PC-3 (cell line): ENCODE measurements at places on chromosomes 3 and 15.

GRCh38 chr15:41285285-41285684 is 47.1 kb downstream of the OIP5 start:
- DNase-seq, result no peak

GRCh38 chr3:150740733-150741496 is 22.1 kb downstream of the SIAH2 start:
- DNase-seq, result no peak

- no peak for DNase-seq
These were observed 108.0 kb upstream of the TBC1D5 start for GRCh38 chr3:17850448-17850847.

GRCh38 chr3:107062787-107063186 is 314.5 kb upstream of the CCDC54 start:
- DNase-seq, result no peak

DNA sequence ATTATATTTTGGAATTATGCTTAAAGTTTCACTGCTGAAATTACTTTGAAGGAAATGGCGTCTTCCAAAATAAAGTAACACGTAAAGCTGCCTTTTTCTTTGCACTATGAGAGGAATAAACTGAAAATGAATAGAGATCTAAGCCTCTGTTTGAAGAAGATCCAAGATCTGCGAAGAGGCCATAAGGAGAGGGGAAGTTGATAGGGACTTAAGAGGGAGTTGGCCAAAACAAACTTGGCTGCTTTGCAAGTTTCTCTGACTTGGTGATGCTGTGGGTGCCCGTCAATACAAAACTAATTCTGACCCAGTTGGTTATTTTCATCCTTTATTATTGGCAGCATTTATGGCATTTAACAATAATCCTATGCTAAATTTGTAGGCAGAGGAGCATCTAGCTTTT is 190.2 kb upstream of the GBE1 start:
- DNase-seq, result no peak

DNA sequence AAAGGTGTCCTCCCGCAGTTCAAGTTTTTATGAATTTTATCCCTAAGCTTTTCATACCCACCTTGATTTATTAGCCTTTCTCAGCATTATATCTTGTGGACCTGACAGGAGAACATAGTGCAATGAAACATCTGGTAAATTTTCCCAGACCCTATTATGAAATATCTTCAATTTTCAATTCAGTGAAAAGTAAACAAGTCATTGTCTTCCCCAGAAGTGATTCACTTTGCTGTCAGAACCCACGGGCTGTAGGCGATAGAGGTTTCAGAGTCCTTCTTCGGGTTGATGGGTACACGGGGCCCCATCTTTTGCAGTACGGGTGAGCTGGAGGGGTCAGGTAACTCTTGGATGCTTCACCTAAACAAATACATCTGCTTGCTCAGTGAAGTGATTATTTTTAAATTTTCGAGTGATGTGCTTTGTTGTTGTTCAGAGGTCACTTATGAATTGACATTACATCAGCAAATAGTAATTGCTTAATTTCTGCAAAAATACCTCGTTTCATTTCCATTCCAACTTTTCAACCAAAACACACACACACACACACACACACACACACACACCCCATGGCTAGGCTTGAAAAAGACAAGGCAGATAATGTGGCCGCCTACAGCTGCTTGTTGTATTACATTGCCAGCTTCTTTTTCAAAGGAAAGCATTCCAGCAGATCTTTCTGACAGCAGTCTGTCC is 102.9 kb downstream of the SEMA6D start:
- peak; percentile 74 for DNase-seq

- DNase-seq, result peak; percentile 67
These were observed 27.5 kb downstream of the ANXA2 start for GRCh38 chr15:60370105-60370868.

DNA sequence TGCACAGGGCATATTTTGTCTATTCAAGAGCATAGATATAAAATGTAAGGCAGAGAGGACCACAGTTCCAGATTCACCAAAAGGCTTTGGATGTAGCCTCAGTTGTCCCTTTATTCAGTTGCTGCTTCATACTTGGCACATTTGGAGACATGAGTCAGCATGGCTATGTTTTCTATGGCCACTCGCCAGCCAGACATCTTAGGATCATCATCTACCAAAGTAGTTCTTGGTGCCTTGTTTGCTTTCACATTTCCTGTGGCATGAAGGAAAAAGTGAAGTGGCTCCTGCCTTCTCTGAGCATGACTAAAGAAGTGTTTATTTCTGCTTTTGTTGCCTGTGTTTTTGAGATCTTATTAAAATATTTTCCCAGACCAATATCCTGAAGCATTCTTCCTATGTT is 7.2 kb downstream of the SUSD5 start:
- peak; percentile 95 for DNase-seq

GRCh38 chr15:91652610-91653207 is 200.8 kb upstream of the SLCO3A1 start:
- no peak for DNase-seq

DNA sequence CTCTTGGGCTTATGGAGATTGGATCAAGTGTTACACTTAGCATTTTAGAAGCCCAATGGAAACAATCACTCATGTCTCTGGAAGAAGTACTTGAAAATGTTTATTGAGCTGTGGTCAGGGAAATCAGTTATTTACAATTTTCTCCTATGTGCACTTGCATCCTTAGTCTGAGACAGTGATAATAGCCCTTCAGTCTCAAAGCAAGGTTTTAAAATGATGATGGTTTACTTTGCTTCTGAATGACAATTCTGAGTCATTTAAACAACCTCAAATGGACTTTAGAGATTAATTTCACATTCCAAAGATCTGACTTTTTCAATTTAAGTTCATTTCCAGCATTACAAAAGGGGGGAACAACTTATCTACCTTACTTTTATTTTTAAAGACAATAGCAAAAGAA is 20.1 kb downstream of the TIPARP start:
- peak; percentile 63 for DNase-seq

DNA sequence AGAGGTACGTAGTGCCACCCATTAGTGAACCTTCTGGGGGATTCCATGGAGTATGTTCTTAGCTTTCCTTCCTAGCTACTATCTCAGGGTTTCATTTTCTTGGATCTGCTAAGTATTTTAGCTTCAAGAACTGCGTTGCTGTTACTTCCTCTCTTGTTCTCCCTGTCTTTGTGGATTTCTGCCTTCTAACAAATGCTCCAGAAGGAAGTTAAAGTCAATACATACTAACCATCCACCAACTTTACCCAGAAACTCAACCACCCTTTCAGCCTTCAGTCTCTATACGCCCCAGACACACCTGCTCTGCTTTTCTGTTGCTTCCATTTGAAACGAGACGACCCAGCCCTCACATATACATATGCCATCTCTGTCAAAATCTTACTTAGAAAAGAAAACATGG is 2.4 kb upstream of the KLF13 start:
- DNase-seq, result no peak

GRCh38 chr3:168414149-168414548 is 318.4 kb upstream of the GOLIM4 start:
- DNase-seq, result peak; percentile 50

- DNase-seq, result no peak
These were observed 296.7 kb downstream of the CHST2 start for GRCh38 chr3:143416229-143416628.

DNA sequence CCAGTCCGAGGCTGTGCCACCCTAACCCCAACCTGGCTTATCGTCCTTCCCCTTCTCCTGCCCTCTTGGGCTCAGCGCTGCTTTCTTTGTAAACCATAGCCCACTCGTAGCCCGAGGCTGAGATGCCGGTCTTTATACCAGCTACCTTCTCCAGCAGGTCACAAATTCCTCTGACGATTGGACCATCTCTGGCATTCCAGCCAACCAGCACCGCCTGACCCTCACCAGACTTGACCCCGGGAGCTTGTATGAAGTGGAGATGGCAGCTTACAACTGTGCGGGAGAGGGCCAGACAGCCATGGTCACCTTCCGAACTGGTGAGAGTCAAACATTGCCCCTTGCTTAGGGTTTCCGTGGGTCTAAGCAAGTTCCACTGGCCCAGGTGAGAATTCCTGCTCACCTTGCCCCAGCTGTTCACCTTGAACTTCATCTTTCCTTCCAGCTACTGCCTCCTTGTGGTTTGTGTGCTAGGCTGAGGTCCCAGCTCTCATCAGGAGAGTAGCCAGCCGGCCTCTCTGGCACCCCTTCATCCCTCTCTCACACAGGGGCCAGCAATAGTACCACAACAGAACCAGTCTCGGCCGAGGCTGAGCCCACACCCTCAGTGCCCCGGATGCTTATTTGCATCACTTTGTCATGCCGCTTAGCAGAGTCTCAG is 66.7 kb downstream of the BOC start:
- DNase-seq, result peak; percentile 27

GRCh38 chr3:78917536-78917935 is 850.3 kb downstream of the ROBO1 start:
- DNase-seq, result no peak

GRCh38 chr15:78841891-78842290 is 30.6 kb upstream of the ADAMTS7 start:
- DNase-seq, result no peak

DNA sequence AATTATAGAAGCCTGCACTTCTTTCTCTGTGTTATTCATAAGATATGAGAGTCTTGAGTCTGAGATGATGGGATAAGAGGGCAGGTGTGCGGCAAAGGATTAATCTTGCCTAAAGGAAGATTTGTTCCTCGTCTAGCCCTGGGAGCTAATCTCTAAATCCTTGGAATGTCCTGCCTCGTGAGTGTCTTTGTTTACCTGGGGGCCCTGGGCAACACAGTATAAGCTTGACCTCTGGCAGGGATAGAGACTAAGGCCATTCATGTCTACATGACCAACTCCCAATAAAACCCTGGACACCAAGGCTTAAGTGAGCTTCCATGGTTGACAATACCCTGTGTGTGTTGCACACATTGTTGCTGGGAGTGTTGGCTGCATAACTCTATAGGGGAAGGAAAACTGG is 3.2 kb upstream of the AGBL1 start:
- DNase-seq, result no peak

- DNase-seq, result peak; percentile 25
These were observed 29.9 kb downstream of the FAH start for GRCh38 chr15:80182611-80183261.

GRCh38 chr3:194466761-194467356 is 19.9 kb downstream of the ATP13A3 start:
- peak; percentile 35 for DNase-seq

DNA sequence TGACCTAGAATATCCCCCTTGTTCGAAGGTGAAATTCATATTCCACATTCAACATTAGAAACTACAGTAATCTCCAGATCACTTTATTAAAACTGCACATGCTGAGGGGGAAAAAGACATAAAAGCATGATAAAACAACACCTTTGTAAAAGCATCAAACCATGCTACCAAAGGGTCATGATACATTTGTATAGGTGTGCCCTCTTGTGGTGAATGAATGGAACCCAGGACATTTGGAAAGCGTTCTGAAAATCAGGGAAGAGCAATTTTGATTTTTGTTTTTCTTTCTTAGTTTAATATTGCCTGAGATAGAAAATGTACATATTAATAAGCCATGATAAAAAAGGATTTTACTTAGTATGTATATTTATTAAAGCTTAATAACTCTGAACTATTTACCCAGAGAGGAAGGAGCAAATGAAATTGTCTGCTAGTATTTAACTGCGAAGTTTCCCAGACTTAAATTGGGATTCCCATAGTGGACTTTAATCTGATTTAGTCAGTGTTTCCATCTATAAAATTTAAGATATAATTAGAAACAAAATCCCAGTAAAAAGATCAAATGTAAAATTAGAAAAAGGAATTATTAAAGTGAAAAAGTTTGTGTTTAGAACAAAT is 105.8 kb upstream of the ARL6 start:
- peak; percentile 61 for DNase-seq

DNA sequence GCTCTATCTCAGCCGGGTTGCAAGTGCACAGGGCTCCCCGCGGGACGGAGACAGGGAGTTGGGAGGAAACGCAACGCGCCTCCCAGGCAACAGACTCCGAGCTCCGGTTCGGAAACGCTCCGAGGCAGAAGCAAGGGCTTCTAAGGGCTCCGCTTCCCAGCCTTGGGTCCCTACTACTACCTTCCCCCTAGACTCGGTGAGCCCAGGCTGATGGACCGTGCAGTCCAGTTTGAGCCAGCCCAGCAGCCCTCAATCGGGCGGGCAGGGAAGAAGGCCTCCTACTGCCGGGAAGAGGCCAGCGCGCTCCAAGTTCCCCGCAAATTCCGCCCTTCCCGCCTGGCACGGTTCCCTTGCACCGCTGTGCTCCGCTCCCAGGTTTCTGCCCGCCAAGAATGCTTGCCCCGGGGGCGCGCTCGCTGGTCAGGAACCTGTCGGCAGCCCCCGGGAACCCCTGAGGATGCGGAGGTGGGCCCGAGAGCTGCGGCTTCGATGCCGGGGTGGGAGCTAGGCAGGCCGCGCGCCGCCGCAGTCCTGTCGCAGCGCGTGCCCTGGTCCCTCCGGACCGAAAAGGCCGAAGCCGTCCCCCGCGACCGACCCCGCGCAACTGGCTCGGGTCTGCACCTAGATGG is 728 bp downstream of the TRANK1 start:
- peak; percentile 28 for DNase-seq
